ENCODE measurements at places on chromosomes 4 and X.

GRCh38 chr4:6495736-6496135, 23.3 kb upstream of the PPP2R2C start:
- DNase-seq = no peak

DNA sequence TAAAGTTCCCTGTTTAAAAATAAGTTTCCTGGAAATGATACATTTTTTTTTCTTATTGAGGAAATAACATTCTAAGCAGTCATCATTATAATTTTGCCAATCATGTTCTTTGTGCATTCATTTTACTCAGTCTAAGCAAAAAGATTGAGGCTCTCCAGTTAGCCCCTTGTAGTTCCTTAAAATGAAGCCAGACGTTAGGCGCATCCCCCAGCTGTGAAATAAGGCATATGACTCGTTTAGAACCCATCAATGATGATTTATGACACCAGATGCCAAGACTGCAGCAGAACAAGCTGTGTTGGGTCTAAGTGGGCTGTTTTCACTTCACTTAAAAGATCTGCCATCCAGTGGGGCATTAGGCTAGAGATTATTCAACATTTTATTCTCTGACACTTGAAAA, 17.0 kb downstream of the PDGFC start:
- no peak for DNase-seq

DNA sequence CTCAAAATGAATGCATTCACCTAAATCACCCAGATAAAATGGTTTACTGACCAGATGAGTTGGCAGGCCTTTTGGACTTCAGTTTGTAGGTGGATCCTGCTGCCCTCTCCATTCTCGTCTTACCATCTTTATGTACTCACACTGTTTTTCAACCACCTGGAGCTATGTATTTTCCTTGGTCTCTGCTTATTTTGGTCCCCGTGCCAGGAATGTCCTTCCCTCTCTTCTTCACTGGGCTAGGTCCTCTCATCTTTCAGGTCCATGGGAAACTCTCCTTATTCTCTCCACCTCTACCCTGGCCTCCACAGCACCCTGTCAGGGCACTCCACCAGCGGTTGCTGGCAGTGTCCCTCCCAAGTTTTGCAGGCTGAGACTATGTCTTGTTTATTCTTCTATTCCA, 2.6 kb downstream of the GPRIN3 start:
- no peak for DNase-seq

DNA sequence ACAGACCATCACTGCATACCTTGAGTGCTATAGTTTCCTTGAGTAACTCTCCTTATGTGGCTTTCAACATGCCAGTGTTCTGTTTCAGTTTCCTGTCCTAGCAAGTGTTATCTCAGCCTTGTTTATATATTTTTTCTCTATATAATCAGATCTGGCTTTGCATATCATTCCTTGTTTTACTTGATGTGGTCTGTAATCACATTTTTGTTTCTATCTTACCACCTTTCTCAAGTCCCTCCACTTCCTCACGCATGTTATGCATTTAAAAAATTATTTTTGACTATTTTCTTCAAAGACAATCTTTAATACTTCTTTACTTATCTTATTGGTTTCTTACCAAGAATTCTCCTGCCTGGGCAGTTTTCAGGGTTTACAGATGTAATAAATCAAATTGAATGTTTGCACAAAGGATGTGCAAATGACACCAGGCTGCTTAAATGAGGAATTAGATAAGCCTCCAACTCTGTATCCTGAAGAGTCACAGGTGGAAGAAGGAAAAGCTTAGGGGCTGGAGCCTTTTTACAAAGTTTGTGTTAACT, 351.2 kb downstream of the BMPR1B start:
- DNase-seq = no peak

DNA sequence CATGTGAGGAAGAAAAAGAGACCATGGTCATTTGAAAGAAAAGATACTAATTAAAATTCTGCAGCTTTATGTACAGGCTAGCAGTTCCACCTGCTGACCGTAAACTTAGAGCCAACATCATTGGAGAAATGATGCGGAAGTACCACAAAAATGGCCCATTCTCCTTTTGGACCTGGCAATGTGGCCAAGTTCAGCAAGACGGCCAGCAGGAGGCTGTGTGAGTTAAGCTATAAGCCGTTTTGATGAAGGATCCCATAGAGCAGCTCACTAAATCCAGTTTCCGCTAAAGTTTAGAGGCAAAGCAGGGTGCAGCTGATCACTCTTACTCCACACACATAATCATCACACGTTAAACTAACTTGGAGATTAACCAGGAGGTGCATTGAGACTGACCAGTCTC, 133.8 kb downstream of the LDB2 start:
- DNase-seq = no peak

GRCh38 chrX:153875391-153876111, 10.4 kb downstream of the L1CAM start:
- DNase-seq = peak; percentile 14

DNA sequence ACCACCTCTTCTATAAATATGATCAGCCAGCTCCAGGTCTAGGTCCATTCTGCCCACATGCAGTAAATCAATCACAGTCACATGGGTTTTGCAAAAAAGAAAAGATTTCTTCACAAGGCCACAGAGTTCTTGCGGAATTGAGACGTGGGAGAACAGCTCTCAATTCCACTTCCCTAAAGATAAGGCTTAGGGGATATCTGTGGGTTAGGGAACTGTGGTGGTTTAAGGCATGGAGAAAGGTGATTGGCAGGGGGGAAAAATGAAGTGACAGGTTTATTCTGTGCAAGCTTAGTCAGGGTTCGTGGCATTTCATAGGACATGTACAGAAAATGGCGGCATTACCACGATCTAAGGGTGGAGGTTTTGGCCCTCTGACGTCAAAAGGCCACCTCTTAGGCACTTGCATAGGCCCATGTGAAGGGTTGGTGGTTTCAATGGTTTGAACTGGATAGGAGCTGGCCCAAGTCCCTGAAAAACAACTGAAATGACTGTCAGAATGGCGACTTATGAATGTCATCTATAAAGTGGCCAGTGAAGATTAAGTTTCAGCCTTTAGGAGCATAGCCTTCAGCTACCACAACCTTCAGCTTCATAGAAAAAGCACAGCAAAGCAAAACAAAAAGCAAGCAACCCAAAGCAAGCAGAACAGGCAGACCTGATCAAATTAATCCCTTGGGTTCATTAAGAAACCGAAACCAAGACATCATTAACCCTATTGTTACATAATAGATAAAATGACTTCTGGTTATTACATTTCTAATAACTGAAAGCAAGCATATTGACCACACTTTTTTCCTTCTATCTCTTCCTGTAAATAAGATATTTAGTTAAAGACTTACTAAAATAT, 289.8 kb upstream of the SFRP2 start:
- DNase-seq = no peak

GRCh38 chr4:53532521-53532920, 58.8 kb downstream of the LNX1 start:
- DNase-seq = no peak

DNA sequence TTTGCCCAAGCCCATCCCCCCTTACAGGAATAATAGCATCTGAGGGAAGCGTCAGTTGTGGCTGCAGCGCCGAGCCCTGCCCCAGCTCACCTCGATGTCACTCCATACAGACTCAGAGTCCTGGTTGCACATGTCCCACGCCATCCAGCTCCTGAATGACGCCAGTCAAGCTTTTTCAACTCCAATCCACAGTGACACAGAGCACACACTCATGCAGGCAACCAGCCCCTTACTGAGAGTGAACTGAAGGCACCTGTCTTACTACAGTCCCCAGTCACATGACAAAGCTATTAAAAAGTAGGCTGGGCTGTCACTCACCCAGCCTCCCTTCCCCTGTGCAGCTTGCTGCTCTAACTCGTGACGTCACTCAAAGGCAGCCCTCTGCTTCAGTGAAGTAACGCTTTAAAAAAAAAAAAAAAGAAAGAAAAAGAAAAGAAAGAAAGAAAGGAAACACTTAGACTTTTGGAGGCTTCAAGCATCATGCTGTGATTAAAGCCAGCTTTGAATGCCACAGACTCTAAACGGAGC, at the start of gene PPARGC1A:
Gene PPARGC1A, minus strand, starts transcription at position 234 of the 528 bp plus-strand sequence. Its CDS starts 90 bp downstream, at position 144.
- peak; percentile 27 for DNase-seq

DNA sequence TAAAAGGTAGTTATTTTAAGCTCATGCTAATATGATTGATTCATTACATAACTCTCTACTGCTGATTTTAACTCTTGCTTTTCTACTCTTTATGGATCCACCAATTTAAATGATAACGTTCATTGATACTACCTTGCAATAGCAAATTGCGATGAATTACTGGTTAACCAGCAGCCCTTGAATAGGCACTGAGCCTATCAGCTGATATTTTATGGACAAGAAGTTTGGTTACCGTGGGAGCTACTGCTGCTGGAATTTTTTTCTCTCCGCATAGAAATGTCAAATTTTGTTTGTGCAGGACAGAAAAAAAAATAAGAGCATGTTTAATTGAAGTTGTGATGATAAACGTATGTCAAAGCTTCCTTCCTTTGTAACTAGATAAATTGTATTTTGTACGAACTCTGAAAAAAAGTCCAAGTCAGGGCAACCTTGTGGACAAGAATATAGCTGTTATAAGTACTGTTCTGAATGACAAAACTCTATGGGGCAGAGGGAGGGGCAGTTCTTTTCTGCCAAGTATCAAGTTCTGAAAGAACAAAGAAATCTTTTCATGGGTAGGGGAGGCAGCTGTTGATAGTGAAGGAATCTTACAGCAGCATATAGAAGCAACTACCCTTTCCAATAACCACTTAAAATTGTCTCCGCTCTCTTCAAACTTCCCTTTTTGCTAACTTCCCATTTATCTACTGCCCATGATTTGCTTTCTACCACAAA, 434.9 kb upstream of the PABPC4L start:
- DNase-seq = no peak

DNA sequence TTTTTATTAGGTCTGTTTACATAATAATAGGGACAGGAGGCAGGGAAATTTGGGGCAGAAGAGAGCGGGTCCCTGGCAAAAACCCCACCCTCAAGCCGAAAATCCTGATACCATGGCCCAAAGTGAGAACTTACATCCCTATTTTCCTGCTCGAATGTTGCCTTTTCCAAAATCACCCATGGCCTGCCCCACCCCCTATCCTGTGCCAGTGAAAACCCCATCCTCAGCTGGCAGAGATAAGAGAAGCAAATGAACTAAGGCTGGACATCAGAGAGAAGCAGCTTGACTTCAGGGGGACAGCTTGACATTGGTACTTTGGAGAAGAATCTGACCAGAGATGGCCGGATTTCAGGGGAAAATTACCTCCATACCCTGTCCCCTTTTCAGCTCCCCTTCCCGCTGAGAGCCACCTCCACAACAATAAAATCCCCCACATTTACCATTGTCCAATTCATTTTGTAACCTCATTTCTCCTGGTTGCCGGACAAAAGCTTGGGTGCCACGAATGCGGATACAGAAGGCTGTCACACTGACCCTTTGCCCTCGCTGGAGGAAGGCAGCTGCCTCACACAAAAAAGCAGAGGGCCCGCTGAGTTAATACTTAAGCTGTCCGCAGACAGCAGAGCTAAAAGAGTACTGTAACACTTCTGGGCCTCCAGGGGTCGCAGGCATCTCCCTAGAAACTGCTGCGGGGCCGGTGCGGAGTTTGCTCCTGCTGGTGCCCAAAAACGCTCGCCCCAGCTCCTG, 196.2 kb downstream of the SNCA start:
- DNase-seq = no peak

GRCh38 chrX:120464411-120464810, 4.7 kb downstream of the LAMP2 start:
- no peak for DNase-seq

DNA sequence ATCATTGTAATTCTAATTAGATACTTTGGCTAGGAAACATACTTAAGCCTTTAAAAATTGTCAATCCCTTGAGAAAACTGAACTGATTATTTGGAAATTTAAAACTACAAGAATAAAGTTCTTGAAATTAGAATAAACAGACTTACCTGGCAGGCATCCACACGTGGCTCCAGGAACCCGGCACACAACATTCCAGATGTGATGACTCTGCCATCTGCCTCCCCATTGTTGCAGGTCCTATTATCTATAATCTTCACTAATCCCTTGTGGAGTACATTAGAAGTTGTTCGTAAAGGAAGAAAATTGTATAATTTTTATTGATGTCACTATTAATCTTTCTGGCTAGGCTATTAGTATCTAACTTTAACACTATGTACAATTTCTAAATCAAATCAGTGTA, 16.2 kb upstream of the GNRHR start:
- DNase-seq = no peak

- DNase-seq = no peak
Observed at GRCh38 chr4:59700651-59701050, 1499.5 kb upstream of the ADGRL3 start.

DNA sequence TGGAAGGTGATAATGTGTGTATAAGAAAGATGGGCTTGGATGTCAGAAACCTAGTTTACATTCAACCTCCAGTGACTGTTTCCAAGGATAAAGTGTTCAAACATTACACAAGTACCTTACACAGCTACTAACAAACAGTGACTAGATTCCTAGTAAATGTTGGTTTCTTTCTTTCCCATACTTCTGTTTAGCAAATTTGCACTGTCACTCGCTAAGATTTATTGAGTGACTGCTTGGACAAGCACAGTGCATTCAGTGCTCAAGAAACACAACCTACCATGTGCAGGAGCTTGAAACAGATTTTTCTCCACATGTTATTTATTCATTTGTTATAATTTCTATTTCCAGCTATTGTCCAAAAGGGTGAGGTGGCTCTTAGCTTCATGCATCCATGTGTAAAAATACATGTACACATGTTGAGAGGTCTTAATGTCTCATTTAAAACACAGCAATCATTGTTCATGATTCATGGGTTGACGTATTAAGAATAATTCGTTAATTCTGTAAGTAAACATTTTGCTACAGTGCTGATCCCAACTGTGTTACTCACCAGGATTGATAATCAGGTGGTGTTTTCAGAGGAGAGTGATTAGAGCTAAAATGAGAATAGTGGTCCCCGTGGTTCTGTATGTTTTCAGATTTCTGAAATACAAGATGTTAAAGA, 153.0 kb downstream of the DCLK2 start:
- no peak for DNase-seq

- no peak for DNase-seq
Observed at GRCh38 chr4:55125087-55125721, at the start of gene KDR. TSS of gene KDR (minus strand) at chr4:55125595. CDS start at chr4:55125293, 302 bp downstream.

GRCh38 chr4:159227984-159228383, 125.1 kb downstream of the RAPGEF2 start:
- DNase-seq = no peak

DNA sequence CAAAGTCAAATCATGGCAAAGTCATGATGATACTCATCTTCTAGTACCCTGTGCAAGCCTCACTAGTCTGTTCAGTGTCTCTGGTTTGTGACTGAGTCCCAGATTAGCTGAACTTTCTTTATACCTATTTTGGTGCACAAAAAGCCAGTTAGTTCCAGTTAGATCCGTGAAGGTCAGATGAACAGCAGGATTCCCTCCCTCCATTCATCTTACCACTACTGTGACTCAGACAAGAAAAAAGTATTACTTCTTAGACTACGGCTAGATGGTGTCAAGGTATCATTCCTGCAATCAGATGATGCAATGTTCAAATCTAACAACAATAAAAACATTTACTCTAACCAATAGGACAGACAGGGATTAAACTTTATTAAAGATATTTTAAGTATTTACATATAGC, 30.4 kb downstream of the ARHGEF6 start:
- no peak for DNase-seq

- no peak for DNase-seq
Observed at GRCh38 chr4:182261651-182262223, 18.5 kb downstream of the TENM3 start.
